ENCODE measurements at places on chromosomes 7 and 10.

DNA sequence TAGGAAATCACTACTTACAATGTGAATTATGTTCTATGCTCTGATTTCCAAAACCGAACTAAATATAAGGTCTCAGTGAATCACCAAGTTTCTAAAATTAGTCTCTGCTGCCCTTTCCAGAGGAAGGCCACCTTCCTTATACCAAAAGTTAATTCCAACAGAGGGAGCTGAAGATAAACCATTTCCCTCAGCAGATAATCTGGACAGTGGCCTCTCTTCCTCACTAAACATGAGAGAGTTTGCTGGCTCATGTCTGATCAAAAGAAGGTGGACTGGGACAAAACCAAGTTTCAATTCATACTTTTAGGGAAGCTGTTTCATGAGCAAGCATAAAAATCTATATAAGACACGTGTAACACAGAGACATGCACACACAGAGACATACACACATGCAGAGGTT is 6.4 kb downstream of the FEZF1 start:
- no peak for DNase-seq

DNA sequence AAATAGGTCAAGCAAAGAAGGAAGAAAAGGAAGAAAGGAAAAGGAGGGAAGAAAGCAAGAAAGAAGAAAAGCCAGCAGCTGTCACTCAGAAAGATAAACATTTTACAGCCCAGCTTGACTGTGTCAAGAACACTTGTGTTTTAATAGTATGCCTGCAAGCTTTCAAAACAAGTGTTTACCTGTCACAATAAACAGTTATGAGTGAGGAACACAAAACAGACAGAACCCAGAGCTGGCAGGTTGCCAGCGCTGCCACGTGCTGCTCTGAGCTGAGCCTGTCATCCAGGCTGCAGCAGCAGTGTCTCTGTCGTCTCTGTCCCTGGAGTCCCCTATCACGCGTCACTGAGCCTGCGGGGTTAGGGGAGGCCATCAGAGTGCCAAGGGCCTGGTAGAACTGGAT is 827.6 kb upstream of the AUTS2 start:
- no peak for DNase-seq

GRCh38 chr7:128104108-128104742 is 73.0 kb upstream of the LRRC4 start:
- DNase-seq, result no peak

DNA sequence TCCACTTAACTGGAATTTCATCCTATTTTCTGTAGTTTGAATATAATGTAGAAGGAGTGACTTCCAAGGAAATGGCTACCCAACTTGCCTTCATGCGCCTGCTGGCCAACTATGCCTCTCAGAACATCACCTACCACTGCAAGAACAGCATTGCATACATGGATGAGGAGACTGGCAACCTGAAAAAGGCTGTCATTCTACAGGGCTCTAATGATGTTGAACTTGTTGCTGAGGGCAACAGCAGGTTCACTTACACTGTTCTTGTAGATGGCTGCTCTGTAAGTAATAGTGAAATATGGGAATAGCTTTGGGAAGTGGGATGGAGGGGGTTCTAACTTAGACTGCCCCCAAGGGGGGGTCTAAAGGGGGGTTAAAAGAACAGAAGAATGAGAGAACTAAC is 34.5 kb downstream of the COL1A2 start:
- DNase-seq, result no peak

DNA sequence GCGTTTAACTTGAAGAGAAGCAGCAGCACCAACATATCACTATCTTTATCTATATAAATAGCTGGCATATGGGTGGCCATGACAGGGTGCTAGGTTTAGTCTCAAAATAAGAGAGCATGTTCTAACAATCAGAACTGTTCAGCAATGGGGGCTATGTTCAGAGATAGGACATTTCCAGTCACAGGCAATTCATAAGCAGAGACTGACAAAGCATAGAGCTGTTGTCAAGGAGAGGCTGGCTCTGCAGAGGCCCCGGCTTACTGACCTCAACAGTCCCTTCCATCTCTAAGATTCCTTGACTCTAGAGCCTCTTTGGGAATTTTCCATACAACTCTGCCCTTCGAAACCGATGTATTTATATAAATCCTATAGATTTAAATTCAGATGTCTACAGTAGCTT is 17.2 kb downstream of the ANK3 start:
- DNase-seq, result no peak

GRCh38 chr7:42232275-42232674 is 4.7 kb downstream of the GLI3 start:
- DNase-seq, result no peak

- no peak for DNase-seq
Measured at GRCh38 chr10:95536017-95536416, 25.2 kb downstream of the SORBS1 start.

DNA sequence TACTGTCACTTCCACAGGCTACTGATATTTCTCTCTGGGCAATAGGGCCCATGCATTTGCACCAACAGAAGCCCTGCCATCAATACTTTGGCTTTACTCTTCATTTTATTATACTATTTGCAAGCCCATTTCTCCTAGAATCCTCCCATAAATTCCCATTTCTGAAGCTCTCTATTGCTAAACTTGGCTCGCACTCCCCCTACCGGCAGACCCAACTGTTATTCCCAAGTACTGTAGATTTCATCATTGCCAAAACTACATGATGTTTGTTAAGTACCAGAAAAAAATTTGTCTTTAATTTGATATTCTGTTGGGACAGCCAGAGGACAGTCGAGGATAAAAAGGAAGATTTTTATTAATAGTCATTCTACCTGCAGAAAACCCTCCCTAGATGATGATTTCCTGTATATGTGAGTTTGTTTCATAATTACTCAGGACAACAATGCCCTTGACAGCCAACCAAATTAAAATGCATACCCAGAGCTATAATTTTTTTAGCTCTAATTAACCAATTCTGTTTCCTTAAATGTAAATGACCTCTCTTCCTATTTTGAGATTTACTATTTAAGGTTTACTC is 298.6 kb downstream of the REEP3 start:
- no peak for DNase-seq

DNA sequence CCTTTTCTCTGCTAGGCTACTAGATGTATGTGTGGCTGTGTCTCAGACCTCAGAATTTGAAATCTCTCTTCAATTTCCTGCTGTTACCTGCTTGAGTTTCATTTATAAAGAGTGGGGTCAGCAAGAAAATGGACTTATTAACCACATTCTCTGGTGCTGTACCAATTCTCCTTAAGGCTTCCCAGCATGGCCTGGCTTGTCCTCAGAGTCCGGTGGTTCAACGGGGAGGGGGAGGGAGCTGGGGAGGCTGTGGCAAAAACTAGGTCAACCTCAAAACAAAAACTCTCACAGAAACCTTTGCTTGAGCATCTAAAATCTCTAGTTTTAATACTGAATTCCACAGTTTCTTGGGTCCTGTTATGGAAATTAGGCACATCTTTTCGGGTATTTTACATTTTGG is 389.1 kb upstream of the COBL start:
- DNase-seq, result no peak

DNA sequence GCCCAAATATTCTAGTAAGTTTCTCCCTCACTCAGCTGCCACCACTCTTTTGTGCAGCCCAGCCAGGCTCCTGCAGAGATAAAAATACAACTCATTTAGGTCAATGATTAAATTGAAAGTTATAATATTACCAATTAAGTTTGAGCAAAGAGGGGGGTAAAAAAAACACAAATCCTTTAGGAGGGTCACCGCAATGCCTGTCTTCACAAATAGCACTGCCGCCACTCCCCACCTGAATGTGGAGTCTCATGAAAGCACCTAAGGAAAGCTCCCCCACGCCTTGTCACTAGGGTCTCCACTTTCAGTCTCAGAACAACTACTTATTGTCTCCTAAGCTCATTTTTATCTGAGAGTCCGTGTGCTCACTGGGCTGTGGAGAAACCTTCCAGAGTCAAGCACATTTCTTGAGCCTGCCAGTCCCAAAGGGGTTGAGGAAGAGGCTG is 148.7 kb downstream of the FGFR2 start:
- no peak for DNase-seq

GRCh38 chr7:22488643-22489462 is 11.1 kb downstream of the STEAP1B start:
- DNase-seq, result peak; percentile 6

GRCh38 chr10:10870523-10871241 is 147.0 kb upstream of the CELF2 start:
- no peak for DNase-seq

GRCh38 chr10:76336213-76336963 is 905.0 kb downstream of the LRMDA start:
- no peak for DNase-seq

- no peak for DNase-seq
Measured at GRCh38 chr7:148318838-148319237, 271.7 kb upstream of the C7orf33 start.

DNA sequence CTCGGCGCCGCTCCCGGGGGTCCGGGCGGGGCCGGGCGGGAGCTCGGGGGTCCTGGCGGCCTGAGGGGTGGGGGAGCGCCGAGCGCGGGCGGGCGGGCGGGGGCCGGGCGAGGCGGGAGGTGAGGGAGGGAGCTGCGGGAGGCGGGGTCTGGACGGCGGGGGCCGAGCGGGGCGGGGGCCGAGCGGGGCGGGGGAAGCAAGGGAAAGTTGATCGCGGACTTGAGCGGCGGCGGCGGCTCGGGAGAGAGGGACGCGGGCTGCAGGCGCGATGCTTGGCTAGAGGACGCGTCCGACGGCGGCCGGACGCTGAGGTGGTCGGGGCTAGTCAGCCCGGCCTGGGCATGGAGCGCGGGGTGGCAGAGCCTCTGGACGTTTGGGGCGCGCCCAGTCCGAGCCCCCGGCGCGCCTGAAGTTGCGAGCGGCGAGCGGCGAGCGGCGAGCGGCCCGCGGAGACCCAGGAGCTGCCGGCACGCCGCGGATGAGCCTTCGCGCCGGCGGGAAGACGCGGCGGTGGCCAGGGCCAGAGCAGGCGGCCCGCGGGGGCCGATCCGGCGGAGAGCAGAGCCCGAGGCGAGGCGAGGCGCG is at the start of gene CDH23:
CDH23 (plus strand) TSS at position 210 of the 585 bp plus-strand sequence. CDS start 42,912 bp downstream, outside the sequence.
- no peak for DNase-seq

- no peak for DNase-seq
Measured at GRCh38 chr10:97277551-97277950, 14.9 kb downstream of the ARHGAP19 start.

GRCh38 chr10:105094048-105094447 is 453.0 kb downstream of the SORCS3 start:
- DNase-seq, result no peak

- no peak for DNase-seq
Measured at GRCh38 chr10:74163319-74164068, 12.5 kb downstream of the ADK start.

DNA sequence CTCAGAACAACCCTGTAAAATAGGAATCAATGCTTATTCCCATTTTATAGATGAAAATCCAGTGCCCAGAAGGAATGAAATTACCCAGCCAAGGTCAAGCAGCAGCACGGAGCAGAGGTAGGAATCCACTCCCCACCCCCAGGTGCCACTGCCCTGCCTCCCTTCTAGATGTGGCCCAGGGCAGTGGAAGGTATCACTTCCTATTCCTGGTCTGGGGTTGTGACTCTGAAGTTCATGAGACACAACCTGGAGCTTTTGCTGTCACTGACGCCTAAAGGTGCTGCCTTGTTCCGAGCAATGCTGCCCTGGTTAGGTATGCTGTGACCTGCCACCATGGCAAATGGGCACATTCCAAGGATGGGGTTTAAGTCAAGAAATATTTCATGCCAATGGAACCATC is 53.6 kb downstream of the PIK3AP1 start:
- DNase-seq, result no peak

DNA sequence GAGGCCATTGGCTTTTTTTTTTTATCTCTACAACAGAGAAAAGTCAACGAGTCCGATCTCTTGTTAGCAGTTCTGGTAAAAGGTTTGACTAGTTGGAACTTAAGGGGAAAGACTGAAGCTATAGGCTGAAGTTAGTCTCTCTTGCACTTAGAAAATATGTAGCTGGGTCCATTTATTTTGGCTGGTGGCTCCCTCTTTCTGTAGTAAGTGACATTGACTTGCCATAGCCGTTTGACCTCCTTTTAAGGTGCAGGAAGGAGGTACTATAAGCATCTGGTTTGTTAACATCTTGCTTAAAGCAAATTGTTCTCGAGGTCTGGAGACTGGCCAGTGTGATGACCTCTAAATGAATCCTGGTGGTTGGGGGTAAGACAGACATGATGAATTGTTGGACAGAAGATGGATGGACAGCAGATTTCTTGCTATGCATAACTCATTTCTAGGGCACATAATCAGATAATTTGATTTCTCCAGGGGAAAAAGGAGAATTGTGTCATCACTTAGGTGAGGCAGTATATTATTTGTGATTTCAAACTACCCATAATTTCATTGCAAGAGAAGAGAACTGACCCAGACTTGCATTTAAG is 356.3 kb upstream of the GALNT17 start:
- DNase-seq, result no peak

DNA sequence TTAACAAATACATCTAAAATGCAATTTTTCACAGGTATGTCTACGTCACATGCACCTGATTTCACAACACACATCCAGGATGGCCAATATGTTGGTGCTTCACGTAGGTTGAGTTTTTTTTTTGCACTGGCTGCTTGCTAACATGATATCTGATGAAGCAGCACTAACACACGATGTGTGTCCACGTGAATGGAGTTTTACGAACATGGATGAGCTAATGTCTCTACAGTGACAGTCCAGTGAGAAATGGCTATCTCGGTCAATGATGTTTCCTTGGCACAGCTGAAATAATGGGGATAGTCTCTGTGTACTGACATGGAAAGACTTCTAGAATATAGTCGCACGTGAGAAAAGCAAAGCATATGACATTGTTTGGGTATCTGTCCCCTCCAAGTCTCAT is 563.9 kb upstream of the ADARB2 start:
- no peak for DNase-seq
